ENCODE measurements at places on chromosomes 4 and X.

GRCh38 chr4:88211473-88212252 lies 53.2 kb upstream of the ABCG2 start:
- peak; percentile 68 for DNase-seq

- no peak for DNase-seq
Observed at GRCh38 chr4:5217421-5217820, 166.1 kb downstream of the STK32B start.

DNA sequence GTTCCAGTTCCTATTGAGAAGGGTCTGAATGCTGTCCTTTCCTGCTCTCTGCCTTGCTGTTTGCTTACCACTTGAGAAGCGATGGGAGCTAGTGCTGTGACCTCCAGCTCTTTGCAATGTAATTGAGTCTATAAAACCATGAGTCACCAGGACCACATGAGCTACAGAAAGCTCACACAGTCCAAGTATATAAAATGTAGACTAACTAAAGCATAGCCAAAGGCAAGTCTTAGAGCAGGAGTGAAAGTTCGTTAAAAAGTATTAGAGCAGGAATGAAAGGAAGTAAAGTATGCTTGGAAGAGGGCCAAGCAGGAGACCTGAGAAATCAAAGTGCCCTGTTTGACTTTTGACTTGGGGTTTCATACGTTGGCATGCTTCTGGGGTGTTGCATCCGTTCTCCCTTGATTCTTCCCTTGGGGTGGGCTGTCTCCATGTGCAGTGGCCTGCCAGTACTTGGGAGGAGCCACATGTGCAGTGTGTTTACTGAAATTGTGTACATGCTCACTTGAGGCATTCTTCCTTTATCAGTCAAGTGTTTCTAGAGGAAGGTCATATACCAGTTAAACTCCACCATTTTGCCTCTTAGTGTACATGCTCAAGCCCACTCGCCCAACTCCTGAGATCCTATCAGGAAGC lies 71.3 kb upstream of the KIT start:
- peak; percentile 28 for DNase-seq

DNA sequence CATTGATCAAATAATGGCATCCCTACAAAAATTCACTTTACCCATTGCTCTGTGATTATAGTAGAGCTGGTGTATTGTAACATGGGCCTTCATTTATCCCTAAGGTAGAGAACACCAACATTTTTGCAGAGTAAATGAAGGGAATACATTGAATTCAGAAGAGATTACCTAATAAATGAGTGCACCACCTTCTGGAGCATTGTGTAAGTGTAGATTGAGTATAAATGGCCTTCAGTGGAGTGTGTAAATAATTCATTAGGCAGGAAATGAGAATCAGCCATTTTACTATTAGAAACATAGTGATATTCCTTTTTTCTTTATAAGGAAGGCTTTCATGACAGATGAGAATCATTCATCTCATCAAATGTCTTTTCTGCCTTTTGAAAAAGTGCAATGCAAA lies 155.8 kb downstream of the FAM47B start:
- DNase-seq: peak; percentile 4
